ENCODE measurements at places on chromosomes 12 and 14.

DNA sequence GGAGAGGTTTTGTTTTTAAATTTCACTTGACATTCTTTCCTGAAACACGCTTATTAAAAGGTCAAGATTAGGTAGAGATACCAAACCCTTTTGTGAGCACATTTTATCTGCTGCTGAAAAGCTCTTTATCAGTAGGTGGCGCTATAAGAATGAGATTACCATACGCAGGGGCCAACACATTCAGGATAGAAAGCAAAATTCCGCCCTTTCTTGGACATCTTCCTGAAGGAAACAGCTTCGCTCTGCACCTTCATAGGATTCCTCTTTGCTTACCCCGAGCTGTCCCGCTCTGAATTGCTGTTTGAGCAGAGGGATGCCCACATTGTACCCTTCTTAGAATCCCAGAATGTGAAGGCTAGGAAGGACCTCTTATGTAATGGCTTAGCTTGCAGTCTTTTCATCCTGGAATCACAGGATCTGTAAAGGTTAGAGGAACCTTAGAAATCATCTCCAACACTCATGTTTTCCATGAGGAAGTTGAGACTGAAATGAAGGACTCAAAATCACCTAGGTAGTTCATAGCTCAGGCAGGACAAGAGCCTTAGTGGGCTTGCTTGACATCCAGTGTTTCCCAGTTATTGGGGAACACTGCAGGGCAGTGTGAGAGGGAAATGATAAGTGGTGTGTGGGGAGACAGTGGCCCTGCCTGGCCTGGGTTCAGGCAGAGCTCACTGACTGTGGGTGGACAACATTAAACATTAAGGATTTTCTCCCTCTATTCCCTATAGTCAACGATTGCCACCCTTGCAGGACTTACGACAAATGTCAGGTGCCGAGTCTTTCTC lies 38.7 kb upstream of the CRY1 start:
- peak; percentile 66 for DNase-seq

DNA sequence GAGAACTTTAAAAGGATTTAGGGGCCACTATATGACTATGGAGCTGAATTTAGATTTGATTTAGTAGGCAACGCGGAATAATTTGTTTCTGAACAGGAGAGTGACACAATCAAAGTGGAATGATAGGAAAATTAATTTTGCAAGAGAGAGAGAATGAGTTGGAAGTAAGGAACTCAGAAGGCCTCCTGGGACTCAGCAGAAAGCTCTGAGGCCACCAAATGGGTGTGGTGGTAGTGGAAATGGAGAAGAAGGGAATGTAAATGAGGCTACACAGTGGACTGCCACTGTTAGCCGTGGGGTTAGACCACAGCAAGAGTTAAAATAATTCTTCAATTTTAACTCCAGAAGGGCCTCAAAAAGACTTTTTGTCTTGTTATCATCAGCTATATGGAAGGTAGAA lies 102.7 kb downstream of the LRRK2 start:
- DNase-seq: no peak

- no peak for DNase-seq
Measured at GRCh38 chr12:109182041-109182839, 65.9 kb downstream of the ACACB start.

DNA sequence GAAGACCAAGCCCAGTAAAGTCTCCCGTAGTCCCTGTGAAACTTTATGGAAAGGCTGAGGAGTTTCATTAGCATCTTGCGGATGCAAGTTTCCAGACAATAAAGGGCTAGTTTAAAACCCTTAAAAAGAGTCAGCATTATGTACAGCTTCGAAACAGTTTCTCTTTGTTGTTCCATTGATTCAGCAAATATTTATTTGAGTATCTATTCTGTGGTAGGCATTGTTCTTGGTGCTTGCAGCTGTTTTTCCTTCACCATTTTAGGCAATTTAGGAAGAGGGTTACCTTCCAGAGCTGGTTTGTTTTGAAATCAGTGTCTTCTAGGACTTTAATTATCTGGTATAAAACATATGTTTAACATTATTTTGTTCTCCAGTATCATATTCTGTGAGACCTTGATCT lies 1.5 kb downstream of the SLIRP start:
- DNase-seq: no peak

GRCh38 chr12:98456576-98457573 lies 58.5 kb upstream of the TMPO start:
- no peak for DNase-seq

GRCh38 chr12:85350356-85350755 lies 70.3 kb downstream of the ALX1 start:
- DNase-seq: no peak

DNA sequence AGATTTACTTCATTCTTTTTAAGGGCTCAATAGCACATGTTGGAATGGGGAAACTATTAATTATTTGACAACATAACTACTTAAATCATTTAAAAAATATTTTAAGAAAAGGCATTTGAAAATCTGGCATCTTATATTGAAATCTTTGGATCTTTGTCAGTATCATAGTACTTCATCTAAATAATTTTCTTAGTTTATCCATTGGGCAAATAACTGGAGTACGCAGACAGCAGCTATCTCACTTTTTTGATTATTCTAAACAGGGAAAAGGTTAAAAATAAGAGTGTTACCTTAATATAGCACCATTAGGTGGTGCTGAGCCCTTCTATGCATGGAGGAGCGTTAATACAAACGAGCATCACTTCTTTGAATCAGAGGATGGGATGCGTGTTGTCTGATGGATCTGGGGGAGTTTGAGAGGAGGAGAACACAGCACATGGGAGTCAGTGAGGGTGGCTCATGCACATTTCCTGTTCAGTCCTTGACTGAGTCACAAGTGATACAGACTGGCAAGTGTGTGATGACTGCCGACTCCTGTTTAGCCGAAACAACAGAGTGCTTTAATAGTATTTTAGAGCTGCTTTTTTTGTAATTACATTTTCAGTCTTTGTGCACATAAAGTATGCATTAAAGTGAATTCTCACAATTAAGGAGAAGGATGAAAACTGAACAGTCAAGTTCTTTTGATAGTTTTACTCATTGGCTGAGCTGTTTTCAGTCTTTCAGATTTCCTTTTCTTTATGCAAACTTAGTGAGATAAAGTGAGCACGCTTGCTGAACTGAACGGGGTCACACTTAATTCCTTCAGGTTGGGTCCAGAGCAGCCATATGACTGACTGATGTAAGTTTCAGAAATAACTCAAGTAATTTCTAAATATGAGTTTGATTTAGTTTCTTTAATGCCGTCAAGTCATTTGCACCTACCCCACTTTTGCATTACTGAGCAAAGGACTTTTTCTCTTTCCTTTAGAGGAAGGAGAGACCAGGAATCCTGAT lies 92.7 kb downstream of the DIP2B start:
- no peak for DNase-seq

- DNase-seq: no peak
Measured at GRCh38 chr12:40225337-40225983, 663 bp downstream of the LRRK2 start.

DNA sequence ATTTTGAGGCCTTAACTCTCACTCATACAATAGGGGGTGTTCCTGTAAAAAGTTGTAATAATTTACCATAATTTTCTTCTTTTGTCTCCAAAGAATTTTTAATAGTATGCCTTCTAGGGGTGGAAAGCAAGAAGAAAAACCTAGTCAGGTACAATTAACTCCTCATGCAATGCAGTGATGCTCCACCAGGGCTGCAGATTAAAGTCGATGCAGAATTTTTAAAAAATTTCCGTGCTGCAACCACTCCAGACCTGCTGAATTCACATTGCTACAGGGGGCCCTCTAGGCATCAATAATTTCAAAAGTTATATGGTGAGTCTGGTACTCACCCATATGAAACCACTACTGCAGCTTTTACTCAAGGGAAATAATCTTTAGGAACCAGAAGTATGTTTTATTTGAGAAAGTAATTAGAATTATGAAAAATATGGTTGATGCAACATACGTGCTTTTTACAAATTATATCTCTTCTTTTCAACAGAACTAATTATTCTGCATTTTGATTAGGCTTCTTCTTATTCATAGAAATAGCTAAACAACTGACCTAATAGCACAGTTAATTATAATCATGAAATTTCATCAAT lies 353.2 kb downstream of the BCAT1 start:
- DNase-seq: no peak

- DNase-seq: no peak
Measured at GRCh38 chr14:106605548-106606448, 1079.4 kb downstream of the TMEM121 start.

DNA sequence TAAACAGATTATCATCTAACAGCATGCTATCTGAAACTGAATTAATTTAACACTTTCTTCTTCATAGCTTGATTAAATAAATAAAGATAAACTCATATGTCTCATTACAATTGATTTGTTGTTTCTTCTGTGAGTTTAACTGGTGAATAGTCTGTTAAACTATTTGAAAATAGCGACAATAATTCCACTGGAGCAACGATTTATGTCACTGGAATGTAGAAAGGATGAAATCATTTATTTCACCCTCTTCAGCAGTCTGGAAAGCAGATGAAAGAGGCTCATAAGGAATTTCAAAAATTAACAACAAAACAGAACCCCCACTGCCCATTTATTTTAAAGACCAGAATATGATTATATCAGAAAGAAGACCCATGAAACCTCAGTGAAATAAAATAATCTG lies 1165.1 kb upstream of the USP15 start:
- no peak for DNase-seq

DNA sequence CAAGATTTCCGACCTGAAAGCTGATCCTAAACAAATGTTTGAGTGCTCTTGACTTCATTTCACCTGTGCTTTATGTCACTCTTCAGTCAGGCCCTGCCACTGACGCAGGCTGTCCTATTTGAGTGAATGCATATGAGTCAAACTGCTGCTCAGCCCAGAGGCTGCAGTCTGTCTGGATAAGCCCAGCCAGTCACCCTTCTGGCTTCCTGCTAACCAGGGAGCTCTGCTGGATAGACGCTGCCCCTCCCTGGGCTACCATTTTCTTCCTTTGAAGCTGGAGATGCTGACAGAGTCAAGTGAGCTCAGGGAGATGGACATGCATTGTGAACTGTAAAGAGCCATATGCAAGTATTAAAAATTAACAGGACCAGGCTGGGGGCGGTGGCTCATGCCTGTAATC lies 5.1 kb upstream of the TUNAR start:
- no peak for DNase-seq

- no peak for DNase-seq
Measured at GRCh38 chr12:26573225-26573909, 259.6 kb downstream of the ITPR2 start.

GRCh38 chr14:41498959-41499358 lies 107.7 kb upstream of the LRFN5 start:
- no peak for DNase-seq

DNA sequence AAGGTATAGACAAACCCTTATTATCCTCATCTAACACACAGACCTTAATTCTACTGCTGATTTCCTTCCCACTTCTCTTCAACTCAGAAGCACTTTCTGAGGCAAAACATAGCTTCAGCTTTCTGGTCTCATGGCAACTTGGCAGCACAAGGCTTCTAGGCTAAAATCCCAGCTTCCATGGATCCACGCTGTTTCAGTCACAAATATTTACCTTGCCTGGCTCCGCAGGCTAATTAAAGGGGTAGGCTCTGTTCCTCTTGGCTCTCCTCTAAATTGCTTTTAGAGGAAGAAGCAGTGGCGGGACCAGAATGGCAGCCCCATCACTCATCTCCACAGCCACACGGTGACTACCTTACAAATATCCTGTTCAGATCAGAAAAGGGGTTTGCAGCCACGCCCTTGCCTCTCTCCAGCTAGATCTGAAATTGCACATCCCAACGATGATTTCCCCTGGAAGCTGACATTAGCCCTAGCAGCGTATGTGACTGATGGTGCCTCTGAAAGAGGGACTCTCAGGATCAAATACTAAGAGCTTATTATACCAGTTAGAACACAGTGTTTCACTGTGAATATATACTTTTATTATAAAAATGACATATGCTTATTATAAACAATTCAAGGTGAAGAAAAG lies 221.5 kb upstream of the NUDT4 start:
- DNase-seq: no peak

Data from NT2/D1 (cell line).